ENCODE measurements at places on chromosomes 7 and 10. TPM values are rescaled to one million over a fixed set of nuclear protein-coding genes. Genes with fewer than 3 reads are reported as not detected.

The RET gene
- 3.4 TPM for polyA plus RNA-seq

DNA sequence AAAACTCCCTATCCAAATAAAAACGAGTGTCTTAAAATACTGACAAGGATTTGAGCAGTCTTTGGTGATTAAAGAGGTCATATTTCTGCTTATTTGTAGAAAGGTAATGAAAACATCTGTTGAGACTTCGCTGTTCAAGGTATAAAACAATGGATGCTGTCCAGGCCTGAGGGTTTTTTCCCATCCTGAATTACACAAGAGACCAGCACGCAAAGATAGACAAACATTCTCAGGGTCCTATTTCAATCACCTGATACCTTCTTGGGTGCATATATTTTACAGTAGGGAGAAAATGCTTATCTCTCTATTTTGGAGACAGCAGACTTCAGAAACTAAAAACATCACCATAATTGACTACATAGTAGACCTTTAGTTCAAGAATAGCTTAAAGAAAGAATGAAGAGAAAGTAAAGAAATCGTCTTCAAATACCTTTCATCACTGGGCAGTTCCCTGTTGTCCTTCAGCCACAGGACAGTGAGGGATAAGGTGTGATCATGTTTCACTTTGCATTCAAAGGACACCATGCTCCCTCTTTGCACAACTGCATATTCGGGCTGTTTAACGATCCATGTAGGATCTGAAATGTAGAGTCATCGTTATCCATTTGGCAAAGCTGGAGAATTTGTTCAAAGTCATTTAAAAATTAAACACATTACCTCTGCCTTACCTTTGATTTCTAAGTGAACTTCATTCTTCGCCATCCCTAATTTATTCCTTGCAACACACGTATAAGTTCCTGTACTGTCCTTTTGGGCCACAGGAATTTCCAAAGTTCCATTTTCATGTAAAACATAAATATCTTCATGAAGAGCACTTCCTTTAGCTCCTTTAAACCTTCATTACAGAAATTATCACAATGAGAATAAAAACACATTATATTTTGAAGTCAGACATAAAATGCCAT is 63.7 kb upstream of the LAMB4 start:
- no peak for DNase-seq

The VWDE gene
- polyA plus RNA-seq, result 1.6 TPM

The MEST gene
- polyA plus RNA-seq, result 810 TPM

The SPDYE2B gene
- polyA plus RNA-seq, result 2.7 TPM

DNA sequence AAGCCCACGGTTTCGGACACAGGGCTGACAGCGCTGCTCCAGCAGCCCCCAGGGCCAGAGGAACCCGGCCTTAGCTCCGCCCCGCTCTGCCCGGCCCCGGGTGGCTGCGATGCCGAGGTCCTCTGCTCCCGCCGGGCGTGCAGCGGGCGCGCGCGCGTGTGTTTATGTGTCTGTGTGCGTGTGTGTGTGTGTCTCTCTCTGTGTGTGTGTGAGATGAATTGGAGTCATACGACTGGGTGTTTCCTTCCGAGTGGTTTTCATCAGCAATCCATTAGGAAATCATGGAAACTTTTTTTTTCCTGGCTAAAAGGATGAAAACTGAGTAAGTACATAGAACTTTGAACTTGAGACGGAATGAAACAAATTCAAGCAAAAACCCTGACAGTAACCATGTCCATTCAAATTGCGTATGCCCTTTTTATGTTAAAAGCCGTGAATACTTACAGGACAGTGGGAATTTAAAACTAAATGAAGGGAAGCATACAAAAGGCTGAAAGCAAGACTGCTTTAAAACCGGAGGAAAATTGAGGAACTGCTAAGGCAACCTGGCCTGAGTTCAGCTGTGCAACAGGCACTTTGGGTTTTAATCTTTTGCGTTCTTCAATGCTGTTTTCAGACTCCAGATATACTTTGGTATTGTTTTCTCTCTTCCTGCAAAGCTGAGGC is at the start of gene CPED1:
Gene CPED1 (plus strand): TSS at position 121 of the 666 bp plus-strand sequence. CDS start 911 bp downstream, outside the sequence.
- DNase-seq, result no peak

GRCh38 chr7:8702807-8703206 is 269.4 kb downstream of the NXPH1 start:
- DNase-seq, result no peak

DNA sequence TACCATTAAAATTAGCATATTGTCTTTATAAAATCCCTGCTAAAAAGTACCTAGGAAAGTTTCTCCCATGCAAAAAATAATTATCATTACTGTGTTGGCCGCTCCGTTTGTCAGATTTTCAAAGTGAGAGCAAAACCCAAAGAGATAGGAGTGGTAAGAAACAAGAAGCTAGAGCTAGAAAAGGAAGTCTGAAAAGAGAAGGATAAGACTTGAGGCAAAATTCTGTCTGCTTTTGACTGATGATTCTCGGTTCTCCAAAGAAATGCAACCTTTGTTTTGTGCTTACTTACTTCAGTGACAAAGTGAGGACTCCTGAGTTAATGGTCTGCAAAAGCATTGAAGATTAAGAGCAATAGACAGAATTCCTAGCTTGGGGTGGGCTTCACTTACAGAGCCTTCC is 33.3 kb upstream of the CAPZA2 start:
- DNase-seq, result no peak

GRCh38 chr7:28955718-28956607 is 2.2 kb downstream of the TRIL start:
- DNase-seq, result peak; percentile 52

- no peak for DNase-seq
Observed at GRCh38 chr10:122618461-122619165, 58.1 kb downstream of the DMBT1 start.

The TSPAN12 gene
- polyA plus RNA-seq, result 67.6 TPM

The TAS2R41 gene
- not detected for polyA plus RNA-seq

DNA sequence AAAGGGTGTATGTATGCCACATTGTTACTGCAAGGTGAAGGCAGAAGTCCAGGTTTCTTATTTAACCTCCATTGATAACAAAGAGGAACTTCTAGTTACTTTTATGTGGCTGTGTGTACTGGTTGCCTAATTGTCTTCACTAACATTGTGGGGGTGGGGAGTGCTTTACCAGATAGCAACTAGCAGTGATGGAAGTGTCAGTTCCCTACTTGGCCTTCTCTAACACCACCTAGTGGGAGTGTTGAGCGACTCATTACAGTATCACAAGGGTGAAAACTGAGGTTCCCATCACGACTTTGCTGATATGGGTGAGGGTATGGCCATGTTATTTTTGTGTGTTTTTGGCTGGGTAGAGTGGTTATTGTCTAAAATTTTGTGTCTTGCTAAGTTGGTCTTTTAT is 274.4 kb downstream of the THSD7A start:
- no peak for DNase-seq

DNA sequence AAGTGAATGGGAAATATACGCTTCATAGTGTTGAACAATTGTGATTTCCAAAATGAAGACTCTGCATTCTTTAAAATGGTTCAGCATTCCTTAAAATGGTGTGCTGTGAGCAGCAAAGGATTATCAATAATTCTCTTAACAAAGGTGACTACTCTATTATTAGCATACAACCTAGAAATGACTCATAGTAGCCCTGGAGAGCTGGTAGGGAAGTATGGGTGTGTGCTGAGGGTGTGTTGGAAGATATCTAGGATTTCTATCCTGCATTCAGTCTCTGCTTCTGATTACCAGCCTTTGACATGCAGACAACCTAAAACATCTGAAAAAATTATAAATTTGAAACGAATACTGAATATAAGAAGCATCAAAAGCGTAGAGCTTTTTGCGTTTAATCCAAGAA is 72.5 kb downstream of the SEMA3D start:
- DNase-seq, result no peak

The PRLHR gene
- polyA plus RNA-seq, result not detected

- DNase-seq, result no peak
Observed at GRCh38 chr7:9921326-9921725, 1052.3 kb upstream of the PHF14 start.

- DNase-seq, result no peak
Observed at GRCh38 chr7:29421010-29421956, 142.4 kb upstream of the PRR15 start.

DNA sequence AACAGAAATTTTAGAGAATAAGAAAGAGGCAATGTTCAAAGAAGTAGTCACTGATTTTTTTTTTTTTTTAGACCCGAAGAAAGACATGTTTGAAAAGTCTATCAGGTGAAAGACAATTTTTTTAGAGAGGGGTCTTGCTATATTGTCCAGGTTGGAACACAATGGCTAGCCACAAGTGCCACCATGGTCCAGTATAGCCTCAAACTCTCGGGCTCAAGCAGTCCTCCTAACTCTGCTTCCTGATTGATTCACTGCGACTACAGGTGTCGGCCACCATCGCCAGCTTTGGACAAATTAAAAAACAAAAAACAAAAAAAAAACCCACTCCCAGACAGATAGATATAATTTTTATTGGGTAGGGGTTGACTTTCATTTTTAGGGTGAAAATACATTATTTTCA is 22.3 kb downstream of the FAM149B1 start:
- DNase-seq, result no peak

DNA sequence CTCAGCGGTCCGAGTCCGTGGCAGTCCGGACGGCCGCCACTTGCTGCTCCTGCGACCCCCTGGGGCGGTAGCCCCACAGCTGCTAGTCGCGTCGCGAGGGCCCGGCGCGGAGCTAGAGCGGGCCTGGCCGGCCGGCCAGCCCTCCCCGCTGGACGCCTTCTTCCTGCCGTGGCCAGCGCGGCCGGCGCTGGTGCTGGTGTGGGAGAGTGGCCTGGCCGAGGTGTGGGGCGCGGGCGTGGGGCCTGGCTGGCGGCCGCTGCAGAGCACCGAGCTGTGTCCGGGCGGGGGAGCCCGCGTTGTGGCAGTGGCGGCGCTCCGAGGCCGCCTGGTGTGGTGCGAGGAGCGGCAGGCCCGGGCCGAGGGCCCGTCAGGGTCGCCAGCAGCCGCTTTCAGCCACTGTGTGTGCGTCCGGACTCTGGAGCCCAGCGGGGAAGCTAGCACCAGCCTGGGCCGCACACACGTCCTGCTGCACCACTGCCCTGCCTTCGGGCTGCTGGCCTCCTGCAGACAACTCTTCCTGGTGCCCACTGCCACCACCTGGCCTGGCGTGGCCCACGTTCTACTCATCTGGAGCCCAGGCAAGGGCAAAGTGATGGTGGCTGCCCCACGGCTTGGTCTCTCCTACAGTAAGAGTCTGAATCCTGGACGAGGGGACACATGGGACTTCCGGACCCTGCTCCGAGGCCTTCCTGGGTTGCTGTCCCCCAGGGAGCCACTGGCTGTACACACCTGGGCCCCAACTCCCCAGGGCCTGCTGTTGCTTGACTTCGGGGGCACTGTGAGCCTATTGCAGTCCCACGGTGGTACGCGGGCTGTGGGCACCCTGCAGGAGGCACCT is 631 bp downstream of the HPS6 start:
- no peak for DNase-seq

DNA sequence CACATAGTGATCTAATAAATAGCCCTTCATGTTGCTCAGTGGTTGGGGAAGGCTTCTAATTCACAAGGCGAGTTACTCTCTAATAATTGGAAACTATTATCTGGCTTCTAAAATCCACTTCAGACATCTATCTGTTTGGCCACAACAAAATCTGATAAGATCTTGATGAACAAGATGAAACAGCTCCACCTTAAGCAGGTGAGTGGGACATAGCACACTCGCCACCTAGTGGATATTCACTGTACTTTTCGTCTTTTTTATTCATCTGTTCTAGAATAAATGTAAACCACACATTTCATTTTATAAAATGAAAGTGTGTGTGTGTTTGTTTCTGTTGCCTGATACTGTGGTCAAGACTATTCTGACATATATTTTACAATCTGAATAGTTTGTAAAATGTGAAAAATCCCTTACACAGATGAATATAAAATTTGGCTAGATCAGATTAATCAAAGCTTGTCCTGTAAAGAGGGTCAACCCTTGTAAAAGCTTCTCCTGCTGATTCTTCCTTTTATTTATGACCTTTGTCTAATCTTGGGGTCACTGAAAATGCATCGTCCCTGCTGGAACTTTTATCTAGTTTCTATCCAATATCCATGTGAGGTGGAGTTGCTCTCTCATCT is 26.5 kb upstream of the CNTNAP2 start:
- peak; percentile 4 for DNase-seq

- no peak for DNase-seq
Observed at GRCh38 chr10:112926906-112927688, 22.9 kb upstream of the TCF7L2 start.

DNA sequence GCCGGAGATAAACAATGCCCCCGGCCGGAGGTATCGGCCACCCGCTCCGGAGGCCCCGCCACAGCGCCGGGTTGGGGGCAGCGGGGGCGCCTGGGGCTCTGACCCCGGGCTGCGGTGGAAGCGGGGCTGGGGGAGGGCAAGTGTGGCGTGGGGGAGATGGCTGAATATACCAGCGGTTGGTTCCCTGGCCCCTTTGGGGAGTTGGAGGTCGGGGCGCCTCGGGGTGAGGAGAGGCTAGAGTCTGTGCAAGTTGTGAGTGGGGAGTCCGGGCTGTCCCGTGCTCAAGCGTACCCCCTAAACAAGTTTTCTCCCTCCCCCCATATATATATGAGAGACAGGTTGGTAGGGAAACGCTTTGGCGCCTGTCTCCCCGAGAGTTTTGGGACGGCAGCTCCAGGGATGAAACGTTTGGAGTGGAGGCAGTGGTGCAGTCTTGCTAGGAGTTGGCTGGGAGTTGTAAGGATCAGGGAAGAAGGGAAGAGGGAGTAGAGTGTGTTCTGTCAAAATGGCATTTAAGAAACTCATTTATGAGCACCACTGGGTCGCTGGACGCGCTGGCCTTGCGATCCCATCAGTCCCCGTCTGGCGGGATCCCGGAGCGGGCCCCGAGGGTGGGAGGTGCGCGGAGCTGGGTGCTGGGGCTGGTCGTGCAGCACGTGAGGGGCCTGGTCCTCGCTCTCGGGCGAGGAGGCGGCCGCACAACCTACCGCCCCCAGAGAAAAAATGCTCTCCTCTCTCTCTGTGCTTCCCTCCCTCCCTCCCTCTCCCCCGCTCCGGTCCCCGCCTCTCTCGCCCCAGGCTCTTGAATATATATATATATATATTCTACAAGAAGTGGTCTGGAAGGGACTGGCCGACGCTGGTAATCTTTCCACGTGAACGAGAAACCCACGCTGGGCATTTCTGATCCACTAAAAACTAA is 1.1 kb downstream of the TET1 start:
- no peak for DNase-seq

GRCh38 chr7:22723181-22723601 is 3.8 kb upstream of the IL6 start:
- DNase-seq, result no peak

The CAV1 gene
- polyA plus RNA-seq, result 162 TPM

The FRMD4A gene
- 36.3 TPM for polyA plus RNA-seq

GRCh38 chr7:117281562-117281961 is 41.3 kb downstream of the WNT2 start:
- no peak for DNase-seq

DNA sequence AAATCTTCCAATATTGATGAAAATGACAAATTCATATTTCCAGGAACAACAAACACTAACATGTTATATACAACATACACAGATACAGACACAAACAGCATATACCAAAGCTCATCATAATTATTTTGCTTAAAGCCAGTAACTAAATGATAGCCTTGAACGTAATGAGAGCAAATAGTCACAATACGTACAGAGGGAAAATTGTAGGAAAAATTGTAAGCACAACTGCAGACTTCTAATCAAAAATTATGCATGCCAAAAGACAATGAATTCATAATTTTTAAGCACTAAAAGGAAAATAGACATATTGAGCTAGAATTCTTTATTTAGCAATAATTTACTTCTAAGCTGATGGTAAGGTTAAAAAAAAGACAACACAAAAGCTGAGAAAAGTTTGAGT is 1466.9 kb upstream of the CELF2 start:
- DNase-seq, result no peak

All from forelimb muscle (tissue), 1 donor.